K562 (cell line): ENCODE measurements at places on chromosomes 7 and 10. TPM values are rescaled to one million over a fixed set of nuclear protein-coding genes. Genes with fewer than 3 reads are reported as not detected.

Gene SYCE1
- not detected in 2 replicates for total RNA-seq

Gene SEMA3D
- 0.04 and 0.11 TPM in 2 replicates for total RNA-seq

GRCh38 chr10:70355051-70356021 lies 27.1 kb downstream of the LRRC20 start:
- DNase-seq = no peak

DNA sequence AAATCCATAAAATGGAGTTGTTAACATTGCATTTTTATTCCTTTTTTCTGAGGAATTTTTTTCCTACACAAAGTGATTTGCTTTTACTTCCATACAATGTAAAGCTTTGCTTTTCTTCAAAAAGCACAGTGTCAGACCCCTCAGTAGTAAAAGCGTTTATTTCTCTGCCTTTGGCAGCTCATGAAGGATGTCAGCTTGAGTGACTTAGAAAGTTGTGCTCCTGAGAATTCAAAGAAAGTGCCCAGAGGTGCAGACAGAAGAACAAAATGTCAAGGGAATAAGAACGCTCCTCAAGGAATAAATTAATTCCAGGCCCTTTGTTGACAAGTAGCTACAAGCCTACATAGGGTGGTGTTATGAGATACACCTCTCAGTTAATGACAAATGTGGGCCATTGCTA lies 369.3 kb upstream of the ADARB2 start:
- no peak for DNase-seq

DNA sequence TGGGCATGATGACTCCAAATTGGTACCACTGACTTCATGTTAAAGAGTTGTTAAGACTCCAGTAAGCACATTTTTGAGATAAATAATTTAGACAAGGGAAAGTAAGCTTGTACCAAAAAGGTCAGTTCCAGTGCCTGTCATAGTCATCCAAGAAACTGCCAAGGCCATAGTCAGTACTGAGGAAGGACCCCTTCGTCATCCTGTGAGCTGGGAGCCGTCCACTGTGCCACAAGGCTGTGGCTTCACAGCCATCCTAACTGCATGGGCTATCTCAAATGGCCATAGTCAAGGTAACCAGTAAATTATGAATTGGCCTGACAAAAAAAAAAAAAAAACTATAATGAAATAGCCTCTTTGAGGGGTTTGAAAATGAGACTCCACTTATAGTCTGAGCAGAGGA lies 207.2 kb downstream of the C7orf25 start:
- DNase-seq = no peak

DNA sequence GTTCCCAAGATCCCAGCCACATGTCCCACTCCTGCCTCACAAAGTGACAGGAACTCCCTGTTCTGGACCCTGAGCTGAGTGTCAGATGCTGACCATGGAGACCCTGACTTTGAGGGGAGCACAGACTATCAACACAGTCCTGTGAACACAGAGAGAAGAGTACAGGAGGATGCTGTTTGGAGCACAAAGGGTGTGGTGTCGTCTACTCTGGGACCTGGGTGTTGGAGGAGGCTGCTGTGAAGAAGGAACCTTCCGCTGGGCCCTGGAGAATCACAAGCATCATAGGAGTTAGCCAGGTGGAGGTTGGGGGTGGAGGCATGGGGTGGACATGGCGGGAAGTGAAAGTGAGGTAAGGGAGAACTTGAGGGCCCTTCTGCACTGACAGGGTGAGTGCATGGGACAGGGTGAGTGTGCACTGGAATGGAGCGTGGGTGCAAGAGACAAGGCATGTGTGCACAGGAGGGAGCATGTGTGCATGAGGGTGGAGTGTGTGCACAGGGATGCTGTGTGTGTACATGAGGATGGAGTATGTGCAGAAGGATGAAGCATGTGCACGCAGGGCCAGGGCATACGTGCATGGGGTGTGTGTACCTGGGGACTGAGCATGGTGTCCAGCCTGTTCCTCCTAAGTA lies 70.7 kb upstream of the ANTXRL start:
- DNase-seq = peak; percentile 8
